ENCODE measurements at places on chromosomes 2 and 18. TPM values are rescaled to one million over a fixed set of nuclear protein-coding genes. Genes with fewer than 3 reads are reported as not detected.

Gene LHCGR
- total RNA-seq: not detected

Gene ANKRD30B
- under 0.01 TPM for total RNA-seq

Gene ACSL3
- total RNA-seq: 280 TPM

Gene RPL37A
- total RNA-seq: 1,937 TPM

Gene EVA1A
- 88.3 TPM for total RNA-seq

Gene KCNK3
- total RNA-seq: not detected

Gene REG1B
- not detected for total RNA-seq

Gene ALMS1
- total RNA-seq: 17.7 TPM

Gene OBSL1
- total RNA-seq: 197 TPM

Gene CCDC121
- 2.0 TPM for total RNA-seq

Gene PSTPIP2
- 9.2 TPM for total RNA-seq

Gene OR6B2
- not detected for total RNA-seq

Gene DES
- under 0.01 TPM for total RNA-seq

Gene TBR1
- not detected for total RNA-seq

Gene THSD7B
- under 0.01 TPM for total RNA-seq

Gene MC4R
- total RNA-seq: not detected

Gene RAD51AP2
- not detected for total RNA-seq

Gene TMEM37
- under 0.01 TPM for total RNA-seq

Gene R3HDM1
- total RNA-seq: 13.4 TPM

Gene LOXHD1
- total RNA-seq: not detected

Gene ACVR1C
- total RNA-seq: not detected

Gene FTCDNL1
- 0.79 TPM for total RNA-seq

Gene SKOR2
- total RNA-seq: not detected

Gene RAB6C
- total RNA-seq: 1.2 TPM

Gene ERBB4
- total RNA-seq: not detected

Gene CROCC2
- total RNA-seq: not detected

Gene UCN
- total RNA-seq: 0.22 TPM

Gene TDRD15
- not detected for total RNA-seq

Gene C2orf72
- total RNA-seq: under 0.01 TPM

Gene NAT8
- not detected for total RNA-seq

Gene EFEMP1
- 337 TPM for total RNA-seq

Gene IGFBP2
- total RNA-seq: 775 TPM

Gene CDK5R2
- total RNA-seq: not detected

Gene DOCK10
- total RNA-seq: 0.76 TPM

Gene SERPINB3
- total RNA-seq: not detected

Gene CLEC4F
- not detected for total RNA-seq

Gene POMC
- total RNA-seq: 4.2 TPM
